DND-41 (cell line): ENCODE measurements at places on chromosomes 3 and 15.

DNA sequence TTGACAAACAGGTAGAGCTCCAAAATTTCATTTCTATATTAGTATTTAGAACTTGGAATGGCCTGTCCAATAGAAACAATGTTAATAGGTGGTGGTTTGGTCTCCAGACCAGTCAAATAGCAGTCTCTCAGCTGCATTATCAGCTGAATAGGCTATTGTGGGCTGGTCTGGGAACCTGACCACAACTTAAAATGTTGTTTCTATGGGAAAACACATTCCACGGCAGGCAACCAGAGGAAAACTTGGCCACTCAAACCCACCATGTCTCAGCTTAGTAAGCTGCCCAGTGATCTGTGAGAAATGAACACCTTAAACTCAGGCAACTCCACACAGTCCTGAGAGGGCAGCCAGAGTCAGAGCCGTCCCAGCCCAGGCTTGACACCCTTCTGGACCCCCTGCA is 20.4 kb downstream of the FBN1 start:
- no peaks in the 10 kb centered on the region for H3K36me3 ChIP-seq
- H3K27me3 ChIP-seq = no peaks in the 10 kb centered on the region
- H3K27ac ChIP-seq = no peak overlapping the region
- H3K4me3 ChIP-seq = no peak overlapping the region

DNA sequence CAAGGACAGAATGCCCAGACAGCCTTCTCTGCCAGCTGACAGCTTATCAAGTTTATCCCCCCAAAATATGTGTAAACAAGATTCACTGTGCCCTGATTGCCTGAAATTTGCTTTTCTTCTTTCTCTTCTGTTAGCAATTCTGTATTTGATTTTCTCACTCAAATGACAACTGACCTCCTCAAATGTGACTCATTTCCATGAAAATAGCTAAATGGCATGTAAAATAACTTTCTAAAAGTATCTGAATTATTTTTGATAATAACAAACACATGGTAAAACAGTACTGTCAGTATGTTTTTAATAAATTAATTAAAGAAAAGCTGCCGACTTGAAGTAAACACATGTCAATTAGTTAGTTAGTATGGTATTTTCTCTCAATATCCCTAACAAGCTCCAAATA is 202.3 kb upstream of the STAC start:
- DNase-seq = no peak
- H3K4me1 ChIP-seq = no peaks in the 10 kb centered on the region
- no peaks in the 10 kb centered on the region for H3K36me3 ChIP-seq
- no peak overlapping the region for H3K27ac ChIP-seq
- no peak overlapping the region for H3K4me3 ChIP-seq

DNA sequence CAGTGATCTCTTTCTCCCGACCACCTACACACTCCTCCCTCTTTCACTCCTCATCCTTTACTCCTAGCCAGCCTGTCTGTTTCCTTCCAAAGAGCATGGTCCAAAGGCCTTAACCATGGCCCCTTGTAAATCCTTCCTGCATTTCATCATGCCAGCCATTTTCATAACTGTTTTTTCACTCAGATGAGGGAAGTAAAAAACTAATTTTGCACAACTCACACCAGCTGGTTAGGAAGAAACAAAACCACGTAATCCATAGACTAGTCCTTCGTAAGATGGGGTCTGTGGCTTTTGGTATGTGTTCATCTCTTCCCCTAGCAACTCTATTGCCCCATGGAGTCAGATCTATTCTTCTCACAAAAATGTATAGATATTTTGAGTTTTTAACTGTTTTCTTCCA is 187.8 kb downstream of the SHOX2 start:
- DNase-seq = no peak
- H3K27me3 ChIP-seq = no peaks in the 10 kb centered on the region
- H3K4me1 ChIP-seq = no peaks in the 10 kb centered on the region
- no peaks in the 10 kb centered on the region for H3K36me3 ChIP-seq

GRCh38 chr3:143648708-143649107 is 199.6 kb downstream of the SLC9A9 start:
- no peak for DNase-seq
- peaks cover 14% of the 10 kb centered on the region for H3K4me1 ChIP-seq
- no peaks in the 10 kb centered on the region for H3K27me3 ChIP-seq
- H3K4me3 ChIP-seq = no peak overlapping the region
- H3K36me3 ChIP-seq = no peaks in the 10 kb centered on the region

- no peaks in the 10 kb centered on the region for H3K36me3 ChIP-seq
- H3K4me3 ChIP-seq = no peak overlapping the region
- no peak overlapping the region for H3K27ac ChIP-seq
Measured at GRCh38 chr15:60667925-60668324, 189.0 kb upstream of the ICE2 start.

GRCh38 chr15:33154351-33155166 is 40.0 kb downstream of the FMN1 start:
- no peak for DNase-seq
- H3K27ac ChIP-seq = no peak overlapping the region
- H3K4me3 ChIP-seq = no peak overlapping the region
- no peaks in the 10 kb centered on the region for H3K27me3 ChIP-seq
- H3K36me3 ChIP-seq = no peaks in the 10 kb centered on the region
- H3K4me1 ChIP-seq = no peaks in the 10 kb centered on the region

DNA sequence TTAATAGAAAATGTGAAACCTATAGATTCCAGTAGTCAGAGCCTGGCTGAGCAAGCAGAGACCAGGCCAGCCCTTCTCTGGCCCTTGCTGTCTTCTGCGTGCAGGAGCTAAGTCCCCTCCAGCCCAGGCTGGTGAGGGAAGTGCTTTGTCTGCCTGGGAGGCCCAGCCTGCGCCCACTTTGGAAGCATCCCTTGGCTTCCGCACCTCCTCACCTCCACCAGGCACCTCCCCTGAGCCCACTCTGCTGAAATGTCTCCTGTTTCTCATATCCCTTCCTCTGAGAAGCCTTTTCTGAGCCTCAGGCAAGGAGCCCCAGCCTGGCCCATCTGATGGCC is 45.3 kb downstream of the ALDH1L1 start:
- H3K27me3 ChIP-seq = peaks cover 4% of the 10 kb centered on the region
- no peak for DNase-seq
- no peak overlapping the region for H3K27ac ChIP-seq

DNA sequence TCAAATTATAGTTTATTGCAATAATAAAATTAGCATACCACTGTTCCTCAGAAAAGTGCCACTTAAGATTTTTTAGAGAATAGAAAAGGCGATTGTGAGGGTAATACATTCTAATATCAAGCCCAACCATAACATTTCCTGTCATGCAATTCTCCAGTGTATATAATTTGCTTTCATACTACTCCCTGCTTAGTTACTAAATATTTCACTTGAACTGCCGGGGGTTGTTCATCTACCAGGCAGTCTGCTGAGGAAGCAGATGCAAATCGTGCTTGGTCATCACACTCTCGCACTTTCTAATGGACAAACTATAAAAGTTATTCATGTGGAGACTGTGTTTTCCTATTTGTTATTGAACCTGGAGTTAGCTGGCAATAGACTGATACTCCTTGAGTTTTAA is 645.6 kb upstream of the CBLB start:
- H3K27me3 ChIP-seq = no peaks in the 10 kb centered on the region
- H3K27ac ChIP-seq = no peak overlapping the region
- H3K4me3 ChIP-seq = no peak overlapping the region

GRCh38 chr3:169666376-169667165 is 3.1 kb upstream of the MECOM start:
- H3K4me3 ChIP-seq = no peak overlapping the region
- H3K36me3 ChIP-seq = no peaks in the 10 kb centered on the region
- peaks cover 5% of the 10 kb centered on the region for H3K27me3 ChIP-seq
- no peaks in the 10 kb centered on the region for H3K4me1 ChIP-seq
- DNase-seq = no peak

- H3K36me3 ChIP-seq = peaks cover 10% of the 10 kb centered on the region; the same call in 1 of the 2 replicates
- H3K27me3 ChIP-seq = no peaks in the 10 kb centered on the region
- H3K27ac ChIP-seq = no peak overlapping the region
- DNase-seq = no peak
- H3K4me3 ChIP-seq = no peak overlapping the region
Measured at GRCh38 chr3:125032100-125032643, 23.6 kb downstream of the HEG1 start.

DNA sequence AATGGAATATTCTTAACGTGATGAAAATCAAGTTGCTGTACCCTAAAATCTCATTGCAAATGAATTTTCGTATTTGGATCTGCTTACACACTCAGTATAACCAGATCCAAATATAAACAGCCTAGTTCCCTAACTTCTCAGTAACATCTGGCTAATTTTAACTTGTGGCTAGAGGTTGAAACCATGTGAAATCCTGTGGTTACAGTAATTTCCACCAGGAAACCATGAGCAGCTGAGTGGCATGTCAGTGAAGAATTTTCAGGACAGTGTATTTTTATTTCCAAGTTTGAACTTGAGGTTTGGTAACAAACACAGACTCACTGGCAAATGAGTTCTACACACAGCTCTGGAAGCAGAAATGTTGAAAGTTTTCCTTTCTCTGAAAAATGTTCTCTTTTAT is 754.1 kb downstream of the NR2F2 start:
- H3K36me3 ChIP-seq = no peaks in the 10 kb centered on the region
- no peak overlapping the region for H3K27ac ChIP-seq
- H3K27me3 ChIP-seq = no peaks in the 10 kb centered on the region

DNA sequence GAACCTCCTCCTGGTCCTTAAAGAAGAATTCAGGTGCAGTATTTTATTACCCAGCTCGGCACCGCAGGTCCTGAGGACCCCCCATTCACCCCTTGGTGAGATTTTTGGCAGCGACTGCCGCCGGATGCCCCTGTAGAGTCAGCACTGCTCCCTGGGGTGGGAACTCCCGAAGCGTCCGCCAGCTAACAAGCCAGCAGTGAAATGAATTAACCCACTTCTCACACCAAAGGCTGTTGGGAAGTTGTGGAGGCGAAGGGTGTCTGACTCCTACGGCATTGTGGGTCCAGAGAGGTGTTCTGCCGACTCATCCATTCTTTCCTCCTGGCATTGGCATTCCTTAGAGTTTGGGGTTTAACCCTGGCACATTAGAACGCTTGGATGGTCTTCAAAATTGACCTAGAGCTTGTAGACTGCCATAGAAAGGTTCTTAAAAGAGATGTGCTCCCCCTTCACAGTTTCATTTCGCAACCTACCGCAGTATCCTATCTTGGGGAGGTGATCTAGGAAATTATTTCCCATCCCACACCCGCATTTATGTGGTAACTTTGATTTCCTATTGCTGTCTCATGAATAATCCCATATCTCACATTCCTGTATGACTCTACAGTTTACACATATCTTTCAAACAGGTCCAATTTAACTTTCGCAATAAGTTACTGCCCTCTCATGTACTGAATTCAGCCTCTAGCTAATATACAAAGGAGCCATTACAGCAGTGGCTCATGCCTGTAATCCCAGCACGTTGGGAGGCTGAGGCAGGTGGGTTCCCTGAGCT is 879 bp upstream of the EIF5A2 start:
- H3K36me3 ChIP-seq = no peaks in the 10 kb centered on the region
- no peaks in the 10 kb centered on the region for H3K4me1 ChIP-seq
- no peaks in the 10 kb centered on the region for H3K27me3 ChIP-seq
- H3K4me3 ChIP-seq = no peak overlapping the region
- DNase-seq = no peak
- no peak overlapping the region for H3K27ac ChIP-seq

- no peaks in the 10 kb centered on the region for H3K4me1 ChIP-seq
- no peaks in the 10 kb centered on the region for H3K27me3 ChIP-seq
- no peak overlapping the region for H3K4me3 ChIP-seq
- no peak overlapping the region for H3K27ac ChIP-seq
Measured at GRCh38 chr3:37938011-37938410, 52.6 kb upstream of the VILL start.

GRCh38 chr15:58597943-58598828 is 151.3 kb downstream of the ADAM10 start:
- no peaks in the 10 kb centered on the region for H3K4me1 ChIP-seq
- no peak for DNase-seq

GRCh38 chr15:85154061-85154460 is 172.4 kb downstream of the PDE8A start:
- no peak for DNase-seq
- peaks cover 10% of the 10 kb centered on the region for H3K4me1 ChIP-seq
- no peaks in the 10 kb centered on the region for H3K36me3 ChIP-seq
- H3K4me3 ChIP-seq = no peak overlapping the region

DNA sequence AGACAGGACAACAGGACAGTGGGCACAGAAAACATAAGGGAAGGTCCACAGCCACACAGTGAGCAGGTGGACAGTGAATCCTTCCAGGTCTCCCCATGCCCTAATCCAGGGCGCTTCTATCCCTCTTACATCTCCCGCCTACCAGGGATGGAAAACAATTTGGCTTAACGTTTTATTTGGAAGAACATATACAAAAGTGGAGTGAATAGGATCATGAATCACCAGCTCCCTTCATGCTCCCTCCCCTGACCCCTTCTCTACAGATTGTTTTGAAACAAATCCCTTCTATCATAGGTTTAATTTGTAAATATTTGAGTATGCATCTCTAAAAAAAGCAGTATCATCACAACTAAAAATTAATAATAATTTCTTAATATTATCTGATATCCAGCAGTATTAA is 52.5 kb downstream of the CLDN11 start:
- H3K36me3 ChIP-seq = no peaks in the 10 kb centered on the region
- H3K27me3 ChIP-seq = peaks cover 13% of the 10 kb centered on the region
- H3K4me1 ChIP-seq = no peaks in the 10 kb centered on the region
- no peak overlapping the region for H3K4me3 ChIP-seq

DNA sequence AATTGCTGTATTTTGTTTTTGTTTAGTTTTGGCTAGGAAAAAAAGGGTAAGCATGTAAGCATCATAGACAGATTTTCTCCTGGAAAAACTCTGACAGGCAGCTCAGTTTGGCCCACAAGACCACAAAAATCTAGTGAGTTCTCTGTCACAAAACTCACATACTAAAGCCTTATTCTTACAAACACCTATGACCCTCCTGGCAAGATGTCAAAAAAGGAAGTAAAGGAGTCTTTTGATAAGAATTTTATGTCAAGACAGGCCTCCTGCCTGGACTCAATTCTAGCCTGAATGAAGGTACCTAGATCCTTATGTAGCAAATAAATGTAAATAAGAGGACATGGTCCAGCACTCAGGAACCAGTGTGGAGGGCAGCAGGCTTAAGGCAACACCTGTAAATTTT is 668.3 kb upstream of the ZNF385D start:
- H3K27ac ChIP-seq = no peak overlapping the region
- DNase-seq = no peak
- H3K4me1 ChIP-seq = no peaks in the 10 kb centered on the region
- H3K36me3 ChIP-seq = no peaks in the 10 kb centered on the region

DNA sequence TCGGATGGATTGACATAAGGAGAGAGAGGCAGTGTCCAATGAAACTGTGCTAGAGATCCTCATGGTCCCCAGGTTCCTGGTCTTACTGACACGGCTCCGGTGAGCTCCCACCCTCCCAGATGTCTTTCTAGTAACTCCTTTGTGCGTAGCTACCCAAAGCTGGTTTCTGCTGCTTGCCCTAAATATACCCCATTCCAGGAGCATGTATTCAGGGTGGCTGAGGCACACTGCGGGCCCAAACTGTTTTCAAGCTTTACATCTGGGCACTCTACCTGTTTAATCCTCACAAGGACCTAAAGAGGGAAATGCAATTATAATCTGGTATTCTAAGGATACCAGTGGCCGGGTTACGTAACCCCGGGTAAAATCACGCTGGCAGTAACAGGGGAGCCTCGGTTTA is 161.2 kb upstream of the NSMCE3 start:
- no peaks in the 10 kb centered on the region for H3K27me3 ChIP-seq
- no peaks in the 10 kb centered on the region for H3K36me3 ChIP-seq
- H3K4me3 ChIP-seq = no peak overlapping the region
- no peak overlapping the region for H3K27ac ChIP-seq
- H3K4me1 ChIP-seq = no peaks in the 10 kb centered on the region
